ENCODE measurements at places on chromosomes 3 and 15.

DNA sequence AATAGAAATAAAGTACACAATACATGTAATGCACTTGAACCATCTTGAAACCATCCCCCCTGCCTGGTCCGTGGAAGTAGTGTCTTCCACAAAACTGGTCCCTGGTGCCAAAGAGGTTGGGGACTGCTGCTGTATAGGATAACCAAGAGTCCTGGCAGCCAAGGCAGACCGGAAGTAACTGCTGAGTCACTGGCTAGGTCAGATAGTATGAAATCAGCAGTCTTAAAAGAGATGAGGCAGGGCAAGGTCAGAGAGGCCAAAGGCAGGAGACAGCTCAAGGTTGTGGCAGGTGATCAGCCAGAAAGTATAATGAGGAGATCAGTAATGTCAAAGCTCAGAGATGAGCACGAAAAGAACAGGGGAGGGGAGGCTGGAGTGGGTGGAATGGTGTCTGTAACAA lies 60.2 kb downstream of the MAP3K13 start:
- DNase-seq, result no peak

DNA sequence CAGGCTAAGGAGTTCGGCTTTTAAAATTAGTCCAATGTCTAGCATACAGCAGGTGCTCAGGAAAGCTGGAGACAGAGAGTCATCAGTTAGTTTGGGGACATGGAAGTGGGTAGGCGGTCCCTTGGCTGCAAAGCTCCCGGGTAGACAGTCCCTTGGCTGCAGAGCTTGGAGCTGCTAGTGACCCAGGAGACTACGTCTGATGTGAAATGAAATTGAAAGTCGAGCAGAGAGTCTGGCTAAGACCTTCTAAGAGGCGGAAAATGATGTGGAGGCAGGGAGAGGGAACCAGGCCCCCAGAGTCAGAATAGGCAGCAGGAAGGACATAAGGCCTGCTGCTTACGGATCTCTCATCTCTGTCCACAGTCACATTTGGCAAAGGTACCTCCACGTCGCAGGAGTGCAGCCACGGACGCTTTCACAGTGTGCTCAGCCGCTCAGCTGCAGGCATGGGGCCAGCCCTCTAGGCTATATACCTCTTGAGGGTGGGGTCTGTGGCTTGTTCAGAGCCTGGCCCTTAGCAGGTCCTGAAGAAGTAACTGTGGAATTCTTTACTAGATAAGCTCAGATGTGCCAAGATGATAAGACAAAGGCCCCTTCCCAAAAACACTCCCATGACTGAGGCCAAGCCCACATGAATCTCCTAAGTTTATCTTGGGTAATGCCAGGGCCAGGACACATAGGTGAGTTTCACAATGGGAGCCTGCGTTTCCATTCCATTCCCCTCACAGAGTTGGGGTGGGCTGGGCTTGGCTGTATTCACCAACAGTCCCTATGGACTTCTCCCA lies 131.7 kb downstream of the XXYLT1 start:
- DNase-seq, result no peak

- no peak for DNase-seq
Observed at GRCh38 chr3:149016242-149016641, 24.9 kb downstream of the GYG1 start.

GRCh38 chr3:126521122-126521891 lies 2.6 kb upstream of the CHST13 start:
- no peak for DNase-seq

GRCh38 chr3:52136513-52136912 lies 17.7 kb downstream of the POC1A start:
- no peak for DNase-seq

DNA sequence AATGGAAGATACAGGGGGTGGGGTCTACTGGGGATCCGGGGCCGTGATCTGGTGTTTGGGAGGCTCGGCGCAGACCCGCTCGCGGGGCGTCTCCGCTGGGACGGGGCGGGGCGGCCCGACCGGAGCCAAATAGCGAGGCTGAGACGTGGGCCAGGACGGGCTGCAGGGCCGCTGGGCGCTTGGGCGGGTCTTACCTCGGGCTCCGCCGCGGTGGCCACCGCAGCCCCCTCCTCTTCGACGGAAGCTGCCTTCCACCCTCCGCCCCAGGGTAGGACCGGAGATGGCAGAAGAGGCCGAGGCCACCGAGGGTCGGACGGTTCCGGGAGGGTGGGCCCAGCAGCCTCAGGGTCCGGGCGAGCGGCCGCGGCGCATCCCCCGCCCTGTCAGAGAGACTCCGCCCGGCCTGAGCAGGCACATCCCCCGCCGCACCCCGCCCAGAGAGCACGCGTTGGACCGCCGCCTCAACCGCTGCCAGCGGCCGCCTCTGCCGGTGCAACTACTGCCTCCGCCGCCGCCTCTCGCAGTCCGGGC lies 399 bp downstream of the MYO9A start:
- DNase-seq, result peak; percentile 92

DNA sequence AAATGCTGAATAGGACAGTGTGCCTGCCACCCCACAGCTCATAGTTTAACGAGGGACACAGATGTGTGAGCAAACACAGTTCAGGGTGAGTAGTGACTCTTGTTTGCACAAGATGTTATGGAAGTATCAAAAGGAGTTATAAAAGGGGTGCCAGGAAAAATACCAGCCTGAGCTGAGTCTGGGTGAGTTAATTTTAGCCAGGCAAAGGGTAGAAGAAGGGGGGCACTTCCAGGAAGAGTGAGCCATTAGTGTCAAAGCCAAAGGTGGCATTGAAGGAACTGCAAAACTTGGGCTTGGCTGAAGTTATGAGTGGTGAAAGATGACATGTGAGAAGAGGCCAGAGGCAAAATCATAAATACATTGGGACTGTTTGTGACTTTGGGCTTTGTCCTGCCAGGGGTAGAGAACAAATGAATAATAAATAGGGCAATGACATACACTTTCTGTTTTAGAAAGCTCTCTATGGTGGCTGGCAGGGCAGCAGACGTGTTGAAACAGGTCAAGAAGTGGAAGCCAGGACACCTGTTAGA lies 1.9 kb upstream of the SPPL2A start:
- DNase-seq, result no peak

DNA sequence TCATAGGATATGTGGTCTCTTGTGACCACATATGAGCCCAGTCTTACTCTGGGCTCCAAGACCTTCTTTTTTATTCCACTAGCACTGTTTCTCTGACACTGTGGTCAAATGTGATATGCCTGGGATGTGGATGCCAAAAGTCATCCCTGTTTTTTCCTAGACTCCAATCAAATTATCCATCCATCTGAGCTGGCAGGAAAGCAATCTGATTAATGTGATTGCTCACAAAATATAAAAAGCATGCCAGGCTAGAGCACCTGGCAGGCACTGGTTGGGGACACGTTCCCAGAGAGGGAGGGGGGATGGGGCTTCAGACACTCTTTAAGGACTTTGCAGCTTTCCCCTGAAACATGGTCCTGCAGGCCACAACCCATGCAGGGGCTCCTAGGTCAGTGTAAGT lies 3.1 kb upstream of the CFAP100 start:
- DNase-seq, result no peak

DNA sequence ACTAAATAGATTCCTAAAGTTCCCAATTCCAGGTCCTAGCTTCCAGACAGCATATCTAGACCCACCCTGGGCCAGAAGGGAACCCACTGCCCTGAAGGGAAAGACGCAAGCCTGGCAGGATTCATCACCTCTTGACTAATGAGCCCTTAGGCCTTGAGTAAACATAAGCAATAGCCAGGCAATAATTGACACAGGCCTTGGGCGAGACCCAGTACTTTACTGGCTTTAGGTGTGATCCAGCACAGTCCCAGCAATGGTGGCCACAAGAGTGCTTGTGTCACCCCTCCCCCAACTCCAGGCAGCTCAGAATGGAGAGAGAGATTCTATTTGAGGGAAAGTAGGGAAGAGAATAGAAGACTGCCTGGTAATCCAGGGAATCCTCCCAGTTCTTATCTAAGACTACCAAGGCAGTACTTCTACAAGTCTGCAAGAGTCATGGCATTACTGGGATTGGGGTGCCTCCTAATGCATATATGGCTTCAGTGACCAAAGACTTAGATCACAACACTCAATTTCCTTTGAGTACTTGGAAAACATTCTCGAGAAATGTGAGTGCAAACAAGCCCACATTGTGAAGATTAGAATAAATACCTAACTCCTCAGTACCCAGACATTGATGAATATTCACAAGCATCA lies 30.4 kb upstream of the WWTR1 start:
- DNase-seq, result no peak

DNA sequence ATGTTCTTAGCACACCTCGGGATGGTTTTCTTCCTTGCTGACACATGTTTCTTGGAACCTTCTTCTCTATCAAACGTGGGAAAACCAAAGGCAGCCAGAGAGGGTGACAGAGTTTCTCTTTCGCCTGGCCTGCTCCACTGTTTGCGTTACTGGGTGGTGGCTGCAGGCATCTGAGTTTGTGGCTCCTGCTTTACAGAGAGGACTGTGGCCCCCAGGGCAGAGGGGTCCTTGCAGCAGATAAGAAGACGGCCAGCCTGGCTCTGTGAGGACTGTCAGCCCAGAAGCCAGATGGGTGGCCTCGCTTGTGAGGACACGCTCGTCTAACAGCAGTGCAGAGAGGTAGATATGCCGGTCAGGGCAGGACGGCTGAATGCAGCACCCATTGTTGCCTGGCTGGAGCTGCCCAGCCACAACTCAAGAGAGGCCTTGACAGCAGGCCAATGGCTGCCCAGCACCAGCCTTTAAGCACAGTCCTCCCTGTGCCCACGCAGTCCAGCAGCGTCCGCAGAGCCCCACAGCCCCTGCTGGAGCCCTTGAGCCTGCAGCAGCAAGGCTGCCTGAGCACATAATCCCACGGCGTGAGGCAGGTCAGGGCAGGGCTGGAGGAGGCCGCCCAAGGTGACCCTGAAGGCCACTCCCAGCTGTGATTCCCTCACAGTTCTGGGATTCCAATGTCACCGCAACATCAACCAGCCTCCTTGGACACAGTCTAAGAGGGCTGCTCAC lies 15.0 kb upstream of the SPTBN5 start:
- DNase-seq, result no peak

GRCh38 chr15:52786436-52787122 lies 3.6 kb downstream of the ONECUT1 start:
- peak; percentile 81 for DNase-seq

- DNase-seq, result no peak
Observed at GRCh38 chr3:155088706-155089345, 8.7 kb downstream of the MME start.

GRCh38 chr3:13477943-13478342 lies 2.2 kb upstream of the HDAC11 start:
- DNase-seq, result no peak

GRCh38 chr3:26845194-26845593 lies 222.6 kb downstream of the LRRC3B start:
- no peak for DNase-seq

DNA sequence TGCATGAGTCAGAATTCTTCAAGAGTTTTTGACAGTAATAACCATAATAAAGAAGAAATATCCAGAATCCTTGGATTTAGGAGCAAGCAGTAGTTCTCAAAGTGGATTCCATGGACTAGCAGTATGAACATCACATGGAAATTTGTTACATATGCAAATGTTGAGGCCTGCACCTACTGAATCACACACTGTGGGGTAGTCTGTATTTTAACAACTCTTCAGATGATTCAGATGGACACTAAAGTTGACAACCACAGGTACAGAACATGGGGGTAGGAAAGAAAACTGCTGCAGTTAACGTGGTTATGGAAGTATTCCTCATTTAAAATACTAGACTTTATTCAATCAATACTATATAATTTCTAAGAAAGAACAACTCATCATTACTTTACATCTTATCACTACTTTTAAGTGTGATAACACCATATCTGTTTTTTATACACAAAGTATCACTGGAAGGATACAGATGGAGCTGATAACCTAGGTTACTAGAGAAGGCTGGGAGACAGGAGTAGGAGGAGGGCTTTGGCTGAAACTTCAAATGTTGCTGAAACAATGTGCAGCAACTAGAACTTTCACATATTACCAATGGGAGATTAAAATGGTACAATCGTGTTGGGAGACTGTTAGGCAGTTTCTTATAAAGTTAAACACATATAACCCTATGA lies 11.7 kb downstream of the NEDD4 start:
- no peak for DNase-seq

DNA sequence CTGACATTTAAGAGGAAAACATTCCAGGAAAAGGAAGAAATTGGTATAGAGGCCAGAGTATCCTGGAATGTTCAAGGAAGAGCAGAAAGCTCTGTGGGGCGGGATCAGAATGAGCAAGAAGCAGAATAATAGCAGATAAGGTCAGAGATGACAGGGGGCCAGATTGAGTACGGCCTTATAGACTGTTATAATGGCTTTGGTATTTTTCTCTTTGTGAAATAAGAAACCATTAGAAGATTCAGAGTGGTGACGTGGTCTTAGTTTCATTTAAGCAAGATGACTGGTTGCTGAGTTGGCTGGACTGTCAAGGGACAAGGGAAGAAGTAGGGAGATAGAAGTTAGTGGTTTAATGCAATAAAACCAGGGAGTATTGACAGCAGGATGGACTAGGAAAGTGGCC lies 218.3 kb upstream of the SOX2 start:
- DNase-seq, result no peak

GRCh38 chr3:6771171-6771570 lies 89.7 kb upstream of the GRM7 start:
- DNase-seq, result no peak

DNA sequence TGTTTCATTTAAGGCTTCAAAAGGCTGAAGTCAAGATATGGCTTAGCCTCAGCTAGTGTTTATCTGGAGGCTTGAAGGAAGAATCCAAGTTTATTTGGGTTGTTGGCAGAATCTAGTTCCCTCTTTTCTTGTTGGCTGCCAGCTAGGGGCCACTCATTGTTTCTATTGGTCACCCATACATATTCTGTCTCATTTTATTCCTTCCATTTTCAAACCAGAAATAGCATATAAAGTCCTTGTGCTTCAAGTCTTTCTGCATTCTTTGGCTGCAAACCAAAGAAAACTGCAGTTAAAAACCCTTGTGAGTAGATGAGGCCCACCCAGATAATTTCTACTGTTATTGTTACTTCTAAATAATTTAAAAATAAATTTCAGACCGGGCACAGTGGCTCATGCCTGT lies 301.7 kb downstream of the OXSM start:
- DNase-seq, result no peak

- DNase-seq, result no peak
Observed at GRCh38 chr3:125166599-125167136, 45.9 kb downstream of the SLC12A8 start.

DNA sequence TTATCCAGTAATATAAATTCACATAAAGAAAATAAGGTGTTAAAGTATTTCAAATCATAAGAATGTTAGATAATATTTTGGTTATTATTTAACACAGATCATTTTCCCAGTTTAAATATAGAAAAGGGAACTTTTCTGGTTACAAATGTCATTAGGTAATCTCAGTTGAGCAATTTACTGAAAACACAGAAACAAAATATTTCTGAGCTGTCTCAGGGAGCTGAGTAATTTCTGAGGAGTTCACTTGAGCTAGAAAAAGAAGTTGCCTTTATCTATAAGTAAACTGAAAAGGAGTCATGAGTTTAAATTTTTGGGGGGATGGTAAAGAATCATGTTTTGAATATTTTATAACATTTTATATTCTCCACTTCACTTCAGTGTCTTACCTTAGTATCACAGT lies 855.4 kb upstream of the ARPP21 start:
- DNase-seq, result no peak

GRCh38 chr3:16801223-16801622 lies 83.5 kb upstream of the PLCL2 start:
- no peak for DNase-seq
